WTC11 (cell line): ENCODE measurements at places on chromosomes 6 and 20. TPM values are rescaled to one million over a fixed set of nuclear protein-coding genes. Genes with fewer than 3 reads are reported as not detected.

GABRR1 gene
- total RNA-seq: 0.23 to 0.30 TPM (median 0.24 TPM) in 3 replicates

DNA sequence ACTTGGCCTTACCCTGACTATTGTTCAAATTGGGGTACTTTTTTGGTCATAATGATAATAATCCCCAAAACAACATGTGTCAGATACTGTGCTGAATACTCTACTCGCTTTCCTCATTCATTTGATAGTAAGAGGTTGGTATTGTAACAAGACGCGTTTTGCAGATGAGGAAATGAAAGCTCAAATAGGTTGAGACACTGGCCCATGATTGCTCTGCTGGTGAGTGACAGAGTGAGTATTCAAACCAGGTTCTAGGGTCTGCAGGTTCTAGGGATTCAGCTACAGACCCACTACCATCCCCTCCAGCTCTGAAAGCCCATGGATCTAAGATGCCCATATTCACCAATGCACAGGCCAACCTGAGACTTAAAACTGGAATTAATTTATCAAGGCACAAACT lies 1.3 kb upstream of the ENPP4 start:
- peaks cover 11% of the 10 kb centered on the region; the same call in 1 of the 2 replicates for H3K4me1 ChIP-seq
- H3K36me3 ChIP-seq: no peaks in the 10 kb centered on the region
- DNase-seq: no peak
- peak overlapping the region; percentile 88; the same call in 1 of the 2 replicates for H3K4me3 ChIP-seq
- peaks cover 35% of the 10 kb centered on the region for H3K27me3 ChIP-seq

DNA sequence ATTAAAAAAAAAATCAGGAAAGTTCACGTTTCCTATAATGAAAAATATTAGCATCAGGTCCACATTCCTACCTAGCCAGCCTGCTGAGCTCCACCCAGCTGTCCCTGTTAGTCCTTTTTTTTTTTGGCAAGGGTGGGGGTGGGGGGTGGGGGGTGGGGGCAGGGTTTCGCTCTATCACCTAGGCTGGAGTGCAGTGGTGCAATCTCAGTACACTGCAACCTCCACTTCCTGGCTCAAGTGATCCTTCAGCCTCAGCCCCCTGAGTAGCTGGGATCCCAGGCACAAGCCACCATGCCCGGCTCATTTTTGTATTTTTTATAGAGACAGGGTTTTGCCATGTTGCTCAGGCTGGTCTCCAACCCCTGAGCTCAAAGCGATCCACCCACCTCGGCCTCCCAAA lies 7.5 kb upstream of the SLC2A10 start:
- peaks cover 8% of the 10 kb centered on the region; the same call in 1 of the 2 replicates for H3K36me3 ChIP-seq
- no peaks in the 10 kb centered on the region for H3K27me3 ChIP-seq
- H3K4me3 ChIP-seq: no peak overlapping the region
- peaks cover 31% of the 10 kb centered on the region for H3K4me1 ChIP-seq
- no peak overlapping the region for H3K27ac ChIP-seq

TLDC2 gene
- 0.09 to 0.25 TPM (median 0.17 TPM) in 3 replicates for total RNA-seq

CST4 gene
- total RNA-seq: not detected in 3 replicates

- H3K27me3 ChIP-seq: no peaks in the 10 kb centered on the region
- H3K27ac ChIP-seq: no peak overlapping the region
- H3K4me3 ChIP-seq: no peak overlapping the region
Observed at GRCh38 chr6:20841806-20842205, 307.5 kb downstream of the CDKAL1 start.

DNA sequence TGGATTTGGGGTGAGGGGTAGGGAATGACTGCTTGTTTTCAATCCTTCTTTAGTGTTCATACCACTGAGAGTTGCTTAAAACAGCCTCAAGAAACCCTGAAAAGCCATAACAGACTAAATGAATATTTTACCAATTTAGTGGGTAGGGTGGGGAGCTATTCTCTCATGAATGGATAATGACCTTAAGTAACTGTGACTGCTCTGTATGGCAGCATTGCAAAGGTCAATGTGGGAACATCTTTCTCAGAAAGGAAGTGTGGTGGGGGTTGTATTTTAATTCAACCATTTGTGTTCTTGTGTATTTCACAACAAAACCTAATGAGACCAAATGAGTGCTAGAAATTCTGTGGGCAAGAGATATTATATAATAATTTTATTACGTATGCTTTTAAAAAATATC lies 55.7 kb downstream of the PHACTR2 start:
- no peak for DNase-seq
- no peaks in the 10 kb centered on the region for H3K27me3 ChIP-seq
- H3K4me3 ChIP-seq: no peak overlapping the region
- H3K4me1 ChIP-seq: peaks cover 53% of the 10 kb centered on the region
- H3K36me3 ChIP-seq: no peaks in the 10 kb centered on the region

DNA sequence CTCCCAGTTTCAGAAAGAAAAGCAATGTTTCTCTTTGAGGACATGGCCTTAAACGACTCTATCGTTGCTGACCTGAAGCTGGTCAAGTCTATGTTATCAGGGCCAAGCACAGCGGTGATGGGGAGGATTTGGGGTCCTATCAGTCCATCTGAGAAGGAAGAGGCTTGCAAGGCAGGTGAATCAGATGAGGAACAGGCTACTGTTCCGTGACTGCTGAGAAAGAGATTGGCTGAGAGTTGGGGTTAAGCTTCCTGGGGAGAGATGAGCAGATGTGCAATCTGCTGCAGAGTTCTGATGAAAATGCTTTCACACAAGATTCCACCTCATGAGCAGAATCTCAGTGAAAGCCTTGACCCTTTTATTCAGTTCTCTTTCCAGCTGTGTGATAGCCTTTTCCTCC lies 168.3 kb upstream of the STMND1 start:
- H3K4me3 ChIP-seq: no peak overlapping the region
- H3K36me3 ChIP-seq: no peaks in the 10 kb centered on the region
- no peak overlapping the region for H3K27ac ChIP-seq
- H3K27me3 ChIP-seq: no peaks in the 10 kb centered on the region; the same call in none of the 2 replicates
- H3K4me1 ChIP-seq: peaks cover 6% of the 10 kb centered on the region

BPIFB4 gene
- total RNA-seq: not detected in 3 replicates

LPA gene
- total RNA-seq: 0.60 to 0.66 TPM (median 0.61 TPM) in 3 replicates

MICB gene
- 26.9 to 37.0 TPM (median 27.0 TPM) in 3 replicates for total RNA-seq

- peaks cover 10% of the 10 kb centered on the region for H3K4me1 ChIP-seq
- no peaks in the 10 kb centered on the region for H3K27me3 ChIP-seq
- H3K27ac ChIP-seq: peak overlapping the region; percentile 7; the same call in 1 of the 2 replicates
Observed at GRCh38 chr6:72382602-72383529, 239.0 kb upstream of the KCNQ5 start.

PAX1 gene
- total RNA-seq: not detected in 3 replicates
